ENCODE measurements at places on chromosomes 7 and 10. TPM values are rescaled to one million over a fixed set of nuclear protein-coding genes. Genes with fewer than 3 reads are reported as not detected.

FKBP6 gene
- not detected for total RNA-seq

TSPAN15 gene
- 1.4 TPM for total RNA-seq

RADIL gene
- 0.20 TPM for total RNA-seq

HMX2 gene
- total RNA-seq, result not detected

CPA4 gene
- total RNA-seq, result not detected

CCT6A gene
- total RNA-seq, result 361 TPM

FEZF1 gene
- not detected for total RNA-seq

NPFFR1 gene
- total RNA-seq, result not detected

FAM20C gene
- 3.6 TPM for total RNA-seq

ZPBP gene
- total RNA-seq, result not detected

PRTFDC1 gene
- 1.6 TPM for total RNA-seq

LRIT1 gene
- total RNA-seq, result not detected

STK32C gene
- 14.9 TPM for total RNA-seq

TMEM130 gene
- total RNA-seq, result not detected

NKX1-2 gene
- total RNA-seq, result not detected

TMEM254 gene
- 10.1 TPM for total RNA-seq

Measured in CD8-positive, alpha-beta memory T cell (primary cell).